ENCODE measurements at places on chromosomes 7 and 10.

GRCh38 chr10:68869623-68870022 lies 31.5 kb upstream of the DDX50 start:
- DNase-seq = no peak

DNA sequence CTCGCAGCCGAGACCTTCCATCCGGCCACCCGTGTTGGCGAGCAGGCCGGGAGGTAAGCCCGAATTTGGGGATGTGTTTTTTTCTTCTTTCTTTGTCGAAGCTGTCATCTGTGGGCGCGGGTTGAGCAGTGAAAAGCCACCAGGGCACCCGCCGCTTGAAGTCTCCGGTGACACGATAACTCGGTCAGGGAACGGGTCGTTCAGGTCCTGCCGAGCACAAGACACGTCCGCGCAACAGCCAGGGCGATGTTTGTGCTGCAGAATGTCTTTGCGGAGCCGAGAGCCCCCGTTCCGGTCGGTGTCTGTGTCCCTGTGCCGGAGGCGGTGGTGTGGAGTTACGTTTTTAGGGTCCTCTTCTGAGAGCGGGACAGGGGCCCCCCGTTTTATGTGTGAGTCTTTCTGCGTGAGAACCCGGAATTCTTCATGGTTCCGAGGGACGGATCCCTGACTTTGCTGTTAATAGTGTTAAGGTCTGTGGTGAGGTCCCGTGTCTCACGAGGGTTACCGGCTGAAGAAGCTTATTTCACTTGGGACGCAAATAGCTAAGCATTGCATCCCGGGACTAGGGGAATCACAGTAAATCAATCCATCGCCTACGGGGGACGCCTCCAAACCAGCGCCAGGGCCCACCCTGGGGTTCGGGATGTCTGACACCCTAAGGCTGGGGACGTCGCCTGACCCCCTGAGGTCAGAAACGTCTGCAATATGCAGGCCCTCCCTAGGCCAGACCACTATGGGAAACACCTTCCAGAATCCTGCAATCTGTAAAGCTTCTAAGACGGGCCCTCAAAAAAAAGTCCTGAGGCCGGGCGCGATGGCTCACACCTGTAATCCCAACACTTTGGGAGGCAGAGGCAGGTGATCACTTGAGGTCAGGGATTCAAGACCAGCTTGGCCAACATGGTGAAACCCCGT lies 99.5 kb downstream of the ELFN1 start:
- no peak for DNase-seq

GRCh38 chr7:91079487-91079886 lies 184.7 kb upstream of the FZD1 start:
- DNase-seq = no peak

- no peak for DNase-seq
These were observed at the start of gene PLAU for GRCh38 chr10:73910764-73911552. Gene PLAU, plus strand, starts transcription at chr10:73911132. Its CDS starts 424 bp downstream, at chr10:73911556.

DNA sequence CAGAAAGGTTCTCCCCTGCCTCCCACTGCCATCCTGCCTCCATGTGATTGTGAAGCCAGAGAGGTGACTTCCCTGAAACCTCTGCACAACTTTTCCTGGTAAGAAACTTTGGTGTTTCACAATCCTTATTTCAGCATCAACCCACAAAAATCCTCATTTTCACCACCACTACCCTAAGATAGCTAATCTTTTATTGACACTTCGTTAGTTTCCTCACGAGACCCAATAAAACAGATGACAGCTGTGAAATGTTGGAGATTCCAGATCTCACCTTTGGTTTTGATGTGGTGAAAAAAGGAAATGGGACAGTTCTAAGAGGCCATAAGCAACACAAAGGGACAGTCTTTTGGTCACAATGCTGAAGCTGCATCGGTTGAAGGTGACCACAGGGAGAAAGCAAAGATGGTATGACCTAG lies 59.9 kb upstream of the TM9SF3 start:
- no peak for DNase-seq

GRCh38 chr7:322111-322671 lies 32.2 kb downstream of the FOXL3 start:
- DNase-seq = peak; percentile 5

- no peak for DNase-seq
These were observed 339.5 kb downstream of the ELMO1 start for GRCh38 chr7:37109016-37109683.

GRCh38 chr7:43552122-43552521 lies 30.8 kb upstream of the STK17A start:
- DNase-seq = no peak

GRCh38 chr7:132371948-132372347 lies 204.3 kb downstream of the PLXNA4 start:
- no peak for DNase-seq

DNA sequence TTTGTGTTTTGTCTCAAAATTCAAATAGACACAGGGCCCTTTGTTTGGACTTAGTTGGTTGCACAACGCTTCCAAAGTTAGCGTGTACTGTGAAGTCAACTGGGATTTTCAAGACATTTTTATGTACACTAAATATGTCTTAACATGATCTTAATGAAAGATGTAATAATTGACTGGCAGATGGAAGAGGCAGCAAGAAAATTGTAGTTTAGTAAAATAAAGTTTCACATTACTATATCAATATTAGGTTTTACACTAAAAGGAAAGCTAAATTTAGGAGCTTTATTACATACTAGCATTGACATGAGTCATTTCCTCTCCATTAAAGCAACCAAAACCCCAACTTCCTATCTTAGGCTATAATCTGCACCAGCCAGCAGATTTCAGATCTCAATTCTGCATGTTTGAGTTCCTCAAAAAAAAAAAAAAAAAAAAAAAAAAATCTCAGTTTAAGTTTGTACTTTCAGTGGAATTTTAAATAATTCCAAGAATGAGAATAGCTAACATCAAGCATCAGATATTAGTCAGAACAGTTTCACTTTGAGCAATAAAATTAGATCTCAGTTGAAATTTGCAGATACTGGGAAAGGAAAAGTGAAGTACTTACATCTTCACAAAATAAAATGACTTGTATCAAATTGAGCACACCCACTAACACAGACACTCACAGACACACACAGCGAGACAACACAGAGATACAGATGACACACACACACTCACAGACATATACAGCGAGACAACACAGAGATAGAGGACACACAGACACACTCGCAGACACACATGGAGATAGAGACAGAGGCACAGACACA lies 346.6 kb upstream of the KLF6 start:
- DNase-seq = peak; percentile 71

- DNase-seq = no peak
These were observed 24.3 kb downstream of the HSPB1 start for GRCh38 chr7:76326646-76327233.

DNA sequence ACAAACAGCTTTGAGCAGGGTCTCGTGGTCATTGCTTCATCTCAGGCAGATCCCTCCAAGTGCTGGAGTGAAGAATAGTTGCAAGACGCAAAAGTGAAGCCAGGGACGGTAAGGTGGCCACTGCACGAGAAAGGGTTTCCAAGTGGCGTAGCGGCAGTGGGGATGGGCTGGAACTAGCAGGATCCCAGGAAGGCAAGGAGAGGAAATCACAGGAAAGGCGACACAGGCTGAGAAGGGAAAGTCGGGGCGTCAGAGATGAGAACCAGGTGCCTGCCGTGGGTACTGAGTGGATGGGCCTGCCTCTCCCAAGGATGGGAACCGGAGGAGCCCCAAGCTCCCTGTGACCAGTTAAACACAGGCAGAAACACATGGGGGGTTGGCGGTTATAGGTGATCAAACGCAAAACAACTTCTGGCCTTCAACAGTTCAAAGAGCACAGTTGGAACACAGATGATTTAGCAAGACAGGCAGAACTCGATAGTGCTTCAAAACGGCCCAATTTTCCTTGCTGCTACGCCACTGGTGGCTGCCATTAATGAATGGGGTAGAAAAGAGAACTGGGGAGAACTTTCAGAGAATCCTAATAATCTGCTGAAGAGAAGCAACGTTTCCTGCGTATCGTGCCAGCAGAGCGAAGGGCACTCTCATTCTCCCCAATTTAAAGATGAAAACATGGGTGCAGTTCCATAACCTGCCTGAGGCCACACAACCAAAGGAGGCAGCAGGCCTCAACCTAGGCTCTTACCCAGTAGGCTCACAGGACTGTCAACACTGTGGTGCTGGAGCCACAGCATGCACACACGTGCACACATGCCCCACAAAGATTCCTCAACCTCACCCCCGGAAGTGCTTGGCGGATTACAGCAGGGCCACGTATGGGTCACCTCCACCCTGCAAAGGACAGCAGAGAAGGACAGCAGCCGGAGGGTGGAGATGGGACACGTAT lies 61.9 kb downstream of the MAD1L1 start:
- DNase-seq = no peak

DNA sequence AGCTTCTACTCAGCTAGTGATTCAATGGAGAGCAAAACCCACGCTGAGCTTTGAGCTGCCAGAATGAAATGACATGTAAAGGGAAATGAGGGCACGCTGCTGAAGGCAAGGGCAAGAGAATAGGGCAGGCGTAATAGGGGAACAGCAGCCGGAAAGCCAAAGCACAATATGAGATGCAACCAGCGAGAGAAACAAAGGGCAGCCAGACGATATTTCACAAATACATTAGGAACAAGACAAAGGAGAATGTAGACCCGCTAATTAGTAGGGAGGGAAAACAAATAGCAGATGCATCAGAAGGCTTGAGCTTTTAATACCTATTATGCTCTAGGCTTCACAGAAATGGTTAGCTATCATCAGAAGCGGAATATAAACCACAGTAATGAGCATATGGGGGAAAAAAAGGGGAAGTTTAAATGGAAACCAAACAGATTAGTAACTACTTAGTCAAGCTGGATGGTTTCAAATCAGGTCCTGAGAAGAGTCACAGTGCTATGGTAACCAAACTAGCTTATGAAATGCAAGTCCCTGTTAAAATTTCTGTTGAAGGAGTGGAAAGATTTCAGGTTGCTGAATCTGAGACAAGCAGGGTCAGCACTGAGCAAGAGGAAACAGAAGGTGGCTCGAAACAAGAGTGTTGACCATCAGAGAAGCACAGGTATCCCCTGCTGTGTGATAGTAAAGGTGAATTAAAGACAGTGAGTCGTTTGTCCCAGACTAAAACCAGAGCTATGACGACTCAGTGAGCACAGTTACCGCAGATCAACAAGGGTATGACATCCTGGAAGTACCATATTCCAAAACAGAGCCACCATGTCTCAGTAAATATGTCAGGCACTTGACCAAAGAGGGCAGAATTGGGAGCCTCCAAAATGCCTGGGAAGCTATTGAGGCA lies 496.9 kb upstream of the CELF2 start:
- DNase-seq = no peak

DNA sequence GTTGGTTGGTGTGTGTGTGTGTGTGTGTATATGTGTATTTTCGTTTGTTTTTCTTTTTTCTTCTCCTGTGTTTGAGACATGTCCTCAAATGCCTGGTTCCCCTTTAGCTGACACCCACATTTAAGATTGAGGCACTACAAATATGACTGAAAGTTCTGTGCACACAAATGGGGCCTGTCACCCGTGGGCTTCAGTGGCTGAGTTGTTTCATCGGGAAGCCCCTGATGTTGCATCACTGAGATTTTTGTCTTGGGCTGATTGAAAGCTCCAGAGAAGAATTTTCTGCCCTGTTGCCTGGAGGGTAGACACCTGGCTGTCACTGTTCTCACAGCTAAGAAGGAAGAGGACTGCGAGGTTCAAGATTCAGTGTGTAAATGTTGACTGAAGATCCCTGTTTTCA lies 283.8 kb upstream of the C7orf33 start:
- DNase-seq = no peak

DNA sequence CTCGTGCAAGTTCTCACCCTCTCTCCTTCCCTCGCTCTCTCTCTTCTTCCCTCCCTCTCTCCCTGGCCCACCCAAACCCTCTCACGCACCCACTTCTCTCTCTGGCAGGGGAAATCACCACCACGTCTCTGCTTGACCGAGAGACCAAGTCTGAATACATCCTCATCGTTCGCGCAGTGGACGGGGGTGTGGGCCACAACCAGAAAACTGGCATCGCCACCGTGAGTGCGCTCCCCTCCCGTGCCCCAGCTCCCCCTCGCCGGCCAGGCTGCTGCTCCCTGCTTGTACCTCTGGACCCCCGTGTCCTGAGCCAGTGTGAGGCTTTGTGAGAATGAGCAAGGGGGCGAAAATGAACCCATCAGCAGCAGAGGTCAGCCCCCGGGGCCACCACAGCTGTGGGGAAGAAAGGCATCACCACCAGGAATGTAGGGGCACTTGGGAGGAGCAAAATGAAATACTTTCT lies 25.5 kb downstream of the C10orf105 start:
- no peak for DNase-seq

GRCh38 chr10:92846-93245 lies 42.4 kb upstream of the ZMYND11 start:
- no peak for DNase-seq

GRCh38 chr7:2012044-2012900 lies 220.5 kb downstream of the MAD1L1 start:
- DNase-seq = no peak

- DNase-seq = no peak
These were observed 42.0 kb downstream of the SHH start for GRCh38 chr7:155770241-155770640.

- DNase-seq = no peak
These were observed 73.8 kb upstream of the PAPSS2 start for GRCh38 chr10:87585565-87586514.

- no peak for DNase-seq
These were observed 116.4 kb upstream of the HGF start for GRCh38 chr7:81886211-81886764.

DNA sequence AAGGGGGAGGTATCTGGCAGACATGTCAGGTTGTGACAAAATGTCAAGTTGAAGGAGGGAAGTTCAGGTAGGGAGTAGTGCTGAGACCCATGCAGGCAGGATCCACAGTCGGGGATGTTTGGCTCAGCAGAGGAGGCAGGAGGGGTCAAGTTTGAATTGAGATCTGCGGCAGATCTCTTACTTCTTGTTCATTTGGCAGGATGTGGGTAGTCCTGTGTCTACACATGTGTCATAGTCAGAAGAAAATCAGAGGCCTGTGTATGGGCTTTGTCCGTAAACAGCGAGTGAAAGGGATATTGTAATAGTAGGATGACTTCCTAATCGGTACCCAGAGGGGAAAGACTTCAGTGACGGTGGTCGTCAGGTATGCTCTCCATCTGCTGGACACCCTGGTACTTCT lies 203.8 kb upstream of the MTPN start:
- no peak for DNase-seq

DNA sequence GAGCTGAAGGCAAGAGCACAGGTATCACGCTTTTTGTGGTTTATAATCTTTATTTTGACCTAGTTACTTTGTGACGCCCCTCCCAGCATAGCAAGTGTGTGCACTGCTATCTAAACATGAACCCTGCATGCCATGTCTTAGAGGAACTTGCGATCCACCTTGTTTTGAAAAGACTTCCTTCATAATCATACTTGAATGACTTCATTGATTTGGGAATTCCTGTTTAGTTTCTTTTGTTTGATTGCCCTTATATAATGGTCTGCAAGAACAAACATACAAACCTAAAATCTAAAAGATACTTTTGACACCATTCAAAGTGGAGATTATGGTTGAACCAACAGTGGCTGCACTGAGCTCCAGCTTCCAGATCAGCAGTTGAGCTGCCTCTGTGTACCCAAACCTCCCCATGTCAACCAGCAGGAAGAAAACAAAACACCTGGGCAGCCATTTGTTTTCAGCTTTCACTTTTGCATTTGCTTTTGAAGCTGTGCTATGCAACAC lies 132.6 kb downstream of the CELF2 start:
- no peak for DNase-seq

GRCh38 chr10:119933179-119933578 lies 40.6 kb downstream of the SEC23IP start:
- no peak for DNase-seq
